ENCODE measurements at places on chromosomes 2 and 18.

GRCh38 chr2:201137505-201138400 lies 21.8 kb downstream of the CFLAR start:
- DNase-seq = no peak

- no peak for DNase-seq
Observed at GRCh38 chr2:236749346-236749745, 179.7 kb downstream of the ACKR3 start.

DNA sequence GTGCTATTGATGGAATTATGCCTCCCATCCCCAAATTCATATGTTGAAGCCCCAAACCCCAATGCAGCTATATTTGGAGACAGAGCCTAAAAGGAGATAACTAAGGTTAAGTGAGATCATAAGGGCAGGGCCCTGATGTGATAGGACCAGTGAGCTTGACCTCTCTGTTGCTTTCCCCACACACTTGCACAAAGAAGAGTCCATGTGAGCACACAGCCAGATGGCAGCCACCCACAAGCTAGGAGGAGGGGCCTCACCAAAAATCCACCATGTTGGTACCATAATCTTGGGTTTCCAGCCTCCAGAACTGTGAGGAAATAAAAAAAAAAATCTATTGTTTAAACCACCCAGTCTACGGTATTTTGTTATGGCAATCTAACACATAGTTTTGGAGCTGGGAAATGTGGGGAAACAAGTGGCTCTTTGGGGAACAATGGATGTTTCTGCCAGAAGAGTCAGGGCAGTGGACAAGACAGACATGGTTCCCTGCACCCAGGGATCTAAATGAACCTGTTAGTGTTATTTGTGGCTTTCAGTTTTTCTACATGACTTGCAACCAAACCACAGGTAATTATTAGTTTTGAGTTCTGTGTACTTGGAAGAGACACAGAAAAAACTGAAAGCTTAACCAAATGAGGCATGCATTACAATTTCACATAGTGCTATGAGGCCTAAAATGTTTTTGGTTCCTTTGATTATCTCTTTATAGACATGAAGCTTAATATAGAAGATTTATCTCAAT lies 259.1 kb downstream of the LTBP1 start:
- DNase-seq = no peak

GRCh38 chr18:9918016-9918680 lies 4.3 kb downstream of the VAPA start:
- no peak for DNase-seq

DNA sequence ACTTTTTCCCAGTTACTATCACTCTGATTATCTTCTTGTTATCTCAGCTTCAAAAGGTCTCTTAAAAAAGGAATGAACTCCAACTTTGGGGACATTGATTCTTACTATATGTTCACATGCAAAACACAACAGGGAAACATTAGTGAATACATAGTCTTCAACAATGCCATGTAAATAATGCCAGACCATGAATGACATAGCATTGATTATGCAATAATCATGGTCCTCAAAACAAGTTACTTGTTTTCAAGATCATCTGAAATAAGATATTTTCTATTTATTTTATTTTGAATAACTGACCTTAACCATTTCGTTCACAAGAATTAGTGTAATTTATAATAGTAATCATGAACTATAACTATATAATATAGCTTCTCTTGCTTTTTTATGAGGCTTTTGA lies 902.3 kb downstream of the MBD2 start:
- DNase-seq = no peak
